ENCODE measurements at places on chromosomes 7 and 10.

- DNase-seq = no peak
These were observed 1.7 kb downstream of the LRRN3 start for GRCh38 chr7:111092406-111093236.

DNA sequence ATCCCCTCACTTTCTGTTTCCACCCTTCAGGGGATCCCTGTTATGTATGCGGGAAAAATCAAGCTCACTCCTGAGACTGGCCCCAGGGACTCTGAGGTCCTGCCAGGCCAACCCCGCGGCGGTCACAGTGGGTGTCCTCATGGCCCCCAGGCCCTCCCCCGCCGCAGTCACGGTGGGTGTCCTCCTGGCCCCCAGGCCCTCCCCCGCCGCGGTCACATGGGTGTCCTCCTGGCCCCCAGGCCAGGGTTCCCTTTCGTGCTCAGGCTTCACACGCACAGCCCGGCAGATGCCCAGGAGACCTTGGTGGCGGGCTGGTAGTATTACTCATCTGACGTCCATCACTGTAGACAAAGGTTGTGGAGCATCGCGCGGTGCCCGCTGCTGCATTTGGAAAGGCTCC lies 491.0 kb upstream of the FOXK1 start:
- DNase-seq = no peak

- DNase-seq = no peak
These were observed 14.1 kb downstream of the FEZF1 start for GRCh38 chr7:122290476-122290875.

DNA sequence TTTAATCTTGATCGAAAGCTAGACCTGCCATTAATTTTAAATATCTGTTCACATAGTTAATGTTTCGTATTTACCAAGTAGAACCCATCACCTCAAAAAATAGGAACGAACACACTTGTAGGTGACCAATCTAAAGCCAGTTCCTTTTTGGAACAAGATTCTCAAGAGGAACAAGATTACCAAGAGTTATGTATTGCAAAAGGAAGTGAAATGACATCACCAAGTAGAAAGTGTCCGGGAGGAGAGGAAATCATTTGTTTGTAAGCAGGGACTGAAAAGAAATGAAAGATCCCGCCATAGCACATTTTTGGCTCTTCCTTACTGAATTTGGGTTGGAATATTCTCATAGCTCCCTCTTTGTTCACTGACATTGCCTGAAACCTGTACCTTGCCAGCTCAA lies 1200.5 kb downstream of the SORCS1 start:
- DNase-seq = no peak

DNA sequence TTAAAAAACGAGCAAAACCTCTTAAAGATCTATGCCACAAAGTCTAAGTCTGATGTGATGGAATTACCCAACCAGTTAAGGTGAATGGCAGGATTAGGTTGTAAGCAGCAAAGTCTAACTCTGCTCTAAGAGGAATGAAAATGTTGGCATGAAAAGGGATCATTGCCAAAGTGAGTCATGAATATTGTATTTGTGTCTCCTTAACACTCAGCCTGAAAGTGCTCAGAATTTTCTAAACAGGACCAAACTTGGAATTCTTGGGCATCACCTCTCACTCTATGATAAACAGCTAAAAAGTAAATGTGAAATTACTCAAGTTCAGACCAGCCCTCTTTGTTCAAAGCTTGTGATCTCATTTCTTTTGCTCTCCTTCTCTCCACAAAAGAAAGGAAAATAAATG lies 27.0 kb downstream of the PPP1R3A start:
- DNase-seq = no peak

DNA sequence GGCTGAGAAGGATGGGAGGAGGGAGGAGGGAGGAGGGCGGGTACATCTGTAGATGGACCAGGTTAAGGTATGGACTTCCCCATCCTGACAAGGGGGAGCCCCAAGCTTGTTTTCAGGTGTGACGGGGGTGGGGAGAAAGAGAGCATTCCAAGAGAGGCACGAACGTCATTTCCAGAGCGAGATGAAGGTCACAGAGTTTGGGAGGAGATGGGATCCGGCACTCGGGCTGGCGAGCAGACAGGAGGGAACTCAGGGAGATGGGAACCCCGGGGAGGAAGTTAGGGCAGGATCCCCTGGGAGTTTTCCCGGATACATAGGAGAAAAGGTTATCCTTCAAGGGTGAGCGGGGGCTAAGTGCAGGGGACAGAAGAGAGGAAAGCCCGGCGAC lies 118.8 kb downstream of the CUX1 start:
- DNase-seq = no peak

GRCh38 chr7:94355454-94355853 lies 39.2 kb upstream of the COL1A2 start:
- DNase-seq = no peak

DNA sequence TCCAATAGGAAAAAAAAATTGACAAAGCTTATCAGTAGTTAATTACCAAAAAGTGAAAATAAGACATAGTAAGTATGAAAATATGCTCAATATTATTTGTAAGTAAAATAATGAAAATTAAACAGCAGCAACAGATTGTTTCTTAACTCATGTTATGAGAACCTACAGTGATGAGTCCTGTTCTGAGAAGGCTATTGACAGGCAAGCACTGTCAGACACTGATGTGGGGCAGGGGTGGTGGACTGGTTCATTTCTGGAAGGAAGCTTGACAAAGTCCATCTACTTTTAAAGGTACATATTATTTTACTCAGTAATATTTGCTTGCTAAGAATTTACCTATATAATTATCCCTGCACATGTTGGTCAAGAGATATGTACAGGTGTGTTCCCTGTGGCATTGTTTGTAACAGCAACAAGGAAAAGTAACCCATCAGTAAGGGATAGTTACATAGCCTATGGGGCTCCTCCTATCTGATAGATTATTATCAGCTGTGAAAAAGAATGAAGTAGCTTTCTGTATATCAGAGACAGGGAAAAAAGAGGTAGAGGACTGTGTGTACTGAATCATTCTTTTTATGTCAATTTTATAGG lies 161.6 kb downstream of the RTKN2 start:
- no peak for DNase-seq

GRCh38 chr10:48332871-48333216 lies 26.4 kb downstream of the MAPK8 start:
- DNase-seq = no peak

- no peak for DNase-seq
These were observed 25.4 kb downstream of the RPP38 start for GRCh38 chr10:15122477-15123030.

- DNase-seq = no peak
These were observed 165.7 kb upstream of the MAGI2 start for GRCh38 chr7:79619216-79619615.

- DNase-seq = no peak
These were observed 148.1 kb downstream of the ADARB2 start for GRCh38 chr10:1589257-1589656.

- no peak for DNase-seq
These were observed 1.9 kb upstream of the ANKRD7 start for GRCh38 chr7:118222591-118222990.

- DNase-seq = no peak
These were observed 8.7 kb downstream of the PGAM2 start for GRCh38 chr7:44056681-44057080.

- no peak for DNase-seq
These were observed 65.0 kb downstream of the VSTM4 start for GRCh38 chr10:49050366-49050765.

GRCh38 chr10:100825325-100825875 lies 80.0 kb downstream of the PAX2 start:
- DNase-seq = no peak

DNA sequence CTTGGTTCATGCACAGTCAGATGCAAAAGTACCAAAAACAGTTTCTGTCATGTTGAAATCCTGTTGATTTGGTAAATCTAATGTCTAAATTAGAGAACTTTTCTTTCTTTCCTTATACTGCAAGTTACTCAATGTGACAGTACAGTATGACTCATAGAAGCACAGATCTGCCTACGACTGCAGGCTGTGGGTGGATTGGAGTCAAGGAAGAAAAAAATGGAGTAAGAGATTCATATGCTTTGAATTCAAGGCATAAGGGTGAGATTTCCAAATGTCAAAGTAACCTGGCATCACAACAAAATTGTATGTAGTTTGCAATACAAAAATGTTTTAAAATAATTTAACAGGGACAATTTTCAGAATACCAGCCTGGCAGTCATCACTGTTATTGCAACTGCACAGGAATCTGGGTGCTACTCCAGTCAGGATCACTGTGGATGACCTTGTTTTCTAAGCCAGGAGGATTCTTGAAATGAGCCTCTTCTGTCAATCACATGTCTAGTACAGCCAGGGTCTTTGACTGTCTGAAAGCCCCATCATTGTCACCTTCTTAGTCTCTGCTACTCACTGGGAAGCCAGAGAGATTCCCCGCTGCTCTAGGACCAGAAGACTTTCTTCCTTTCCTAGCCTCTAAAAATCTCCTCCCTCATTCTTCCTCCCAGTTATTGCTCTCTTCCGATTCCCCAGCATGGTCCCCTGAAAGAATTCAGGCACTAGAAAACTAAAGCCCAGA lies 83.6 kb downstream of the CD36 start:
- no peak for DNase-seq

DNA sequence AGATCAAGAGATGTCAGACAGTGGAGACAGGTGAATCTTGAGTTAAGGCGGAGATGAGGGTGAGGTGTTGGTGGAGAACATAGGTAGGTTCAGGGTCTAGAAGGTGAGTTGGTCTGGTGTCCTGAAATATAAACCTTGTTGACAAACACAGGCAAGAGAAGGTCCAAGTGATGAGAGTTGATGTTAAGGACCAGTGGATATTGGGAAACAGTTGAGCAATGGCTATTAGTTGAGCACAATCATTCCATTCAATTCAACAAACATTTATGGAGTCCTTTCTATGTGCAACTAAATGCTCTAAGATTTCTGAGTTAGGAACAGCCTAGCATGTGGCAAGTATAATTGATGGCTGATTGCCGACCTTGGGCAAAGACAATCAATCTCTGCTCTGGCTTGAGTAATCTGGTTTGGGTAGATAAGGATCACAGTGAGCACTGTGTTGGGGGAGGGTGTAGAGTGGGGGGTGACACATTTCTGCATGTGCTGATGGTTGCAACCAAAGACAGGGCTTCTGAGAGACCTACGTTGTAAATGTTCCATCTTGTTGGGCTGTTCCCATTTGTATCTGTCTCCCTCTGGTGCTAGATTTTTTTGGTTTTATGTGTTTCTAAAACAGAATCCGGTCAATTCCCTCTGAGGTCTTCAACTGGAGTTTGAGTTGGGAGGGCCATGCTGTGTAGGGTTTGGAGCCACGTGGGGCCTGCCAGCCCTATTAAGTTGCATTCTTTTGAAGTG lies 201.1 kb downstream of the BAMBI start:
- DNase-seq = no peak

GRCh38 chr10:43408331-43408709 lies 666 bp downstream of the HNRNPF start:
- no peak for DNase-seq

DNA sequence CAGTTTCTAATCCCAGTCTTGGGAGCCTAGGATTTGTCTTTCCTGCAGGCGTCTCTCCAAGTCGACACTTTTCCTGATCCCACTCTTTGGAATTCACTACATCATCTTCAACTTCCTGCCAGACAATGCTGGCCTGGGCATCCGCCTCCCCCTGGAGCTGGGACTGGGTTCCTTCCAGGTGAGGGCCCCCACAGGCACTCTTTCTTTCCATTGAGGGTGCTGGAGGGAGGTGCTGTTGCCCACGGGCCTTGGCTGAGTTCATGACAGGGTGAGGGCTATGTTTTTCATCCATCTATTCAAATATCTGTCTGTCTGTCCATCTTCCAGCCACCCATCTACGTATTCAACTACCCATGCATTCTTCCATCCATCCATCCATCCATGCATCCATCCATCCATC lies 12.6 kb downstream of the GHRHR start:
- no peak for DNase-seq

DNA sequence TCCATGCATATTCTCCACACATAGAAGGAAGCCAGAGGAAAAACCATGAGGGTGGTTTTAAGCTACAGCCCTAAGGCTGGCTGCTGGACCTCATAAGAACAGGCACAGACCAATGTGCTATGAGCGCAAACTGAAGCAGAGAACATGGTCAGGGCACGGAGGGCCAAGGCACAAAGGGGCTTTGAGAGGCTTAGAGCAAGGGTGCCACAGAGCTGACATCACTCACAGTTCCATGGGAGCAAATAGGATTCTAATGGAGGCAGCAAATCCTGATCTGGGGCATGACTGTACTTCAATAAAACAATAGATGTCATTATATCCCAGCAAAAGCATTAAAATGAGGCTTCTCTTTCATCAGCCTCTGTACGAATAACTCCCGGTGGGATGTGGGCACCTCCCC lies 162.4 kb downstream of the COBL start:
- DNase-seq = no peak

- no peak for DNase-seq
These were observed 148.7 kb upstream of the RSU1 start for GRCh38 chr10:16965740-16966447.

GRCh38 chr7:107638594-107638993 lies 22.0 kb upstream of the SLC26A4 start:
- DNase-seq = no peak

DNA sequence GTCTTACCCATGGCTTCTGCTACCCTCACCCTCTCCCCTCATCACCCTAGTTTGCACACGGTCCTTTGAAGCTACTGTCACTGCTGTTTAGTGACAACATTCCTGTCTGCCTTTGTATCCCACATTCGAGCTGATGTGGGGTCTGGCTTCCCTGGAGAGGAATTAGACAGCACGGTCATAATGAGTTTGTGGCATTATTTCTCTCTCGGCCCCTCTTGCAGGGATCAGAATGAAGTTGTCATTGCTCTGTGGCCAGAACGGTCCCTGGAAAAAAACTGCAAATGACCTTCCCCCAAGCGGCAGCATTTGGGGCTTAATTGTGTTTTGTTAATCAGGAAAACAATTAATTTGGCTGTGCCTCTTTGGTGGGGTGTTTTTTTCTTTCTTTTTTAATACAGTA lies 317.2 kb upstream of the PODXL start:
- no peak for DNase-seq

DNA sequence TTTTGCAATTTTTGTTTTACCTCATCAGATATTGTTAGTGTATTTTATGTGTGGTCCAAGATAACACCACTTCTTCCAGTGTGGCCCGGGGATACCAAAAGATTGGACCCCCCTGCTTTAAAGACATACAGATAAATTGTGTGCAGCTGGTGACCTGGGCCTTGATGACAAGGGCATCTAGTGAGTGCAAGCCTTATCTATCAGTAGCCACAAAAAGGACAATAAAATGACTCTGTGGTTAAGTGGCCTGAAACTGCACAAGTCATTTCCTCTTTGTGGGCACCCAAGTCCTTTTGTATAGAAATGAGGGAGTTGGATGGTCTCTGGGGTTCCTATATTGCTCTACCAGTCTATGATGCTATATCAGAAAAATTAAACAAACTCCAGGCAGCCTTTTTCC lies 98.1 kb downstream of the PARD3 start:
- DNase-seq = no peak

DNA sequence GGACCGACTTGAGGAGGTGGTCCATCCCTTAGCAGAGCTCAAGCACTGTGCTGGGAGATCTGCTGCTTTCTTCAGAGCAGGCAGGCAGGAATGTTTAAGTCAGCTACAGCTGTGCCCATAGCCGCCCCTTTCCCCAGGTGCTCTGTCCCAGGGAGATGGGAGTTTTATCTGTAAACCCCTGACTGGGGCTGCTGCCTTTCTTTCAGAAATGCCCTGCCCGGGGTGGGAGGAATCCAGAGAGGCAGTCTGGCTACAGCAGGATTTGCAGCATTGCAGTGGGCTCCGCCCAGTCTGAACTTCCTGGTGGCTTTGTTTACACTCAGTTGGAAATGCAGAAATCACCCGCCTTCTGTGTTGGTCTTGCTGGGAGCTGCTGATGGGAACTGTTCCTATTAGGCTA lies 51.2 kb upstream of the SEMA3A start:
- DNase-seq = no peak
